T-cell (primary cell): ENCODE measurements at places on chromosomes 5 and 9.

DNA sequence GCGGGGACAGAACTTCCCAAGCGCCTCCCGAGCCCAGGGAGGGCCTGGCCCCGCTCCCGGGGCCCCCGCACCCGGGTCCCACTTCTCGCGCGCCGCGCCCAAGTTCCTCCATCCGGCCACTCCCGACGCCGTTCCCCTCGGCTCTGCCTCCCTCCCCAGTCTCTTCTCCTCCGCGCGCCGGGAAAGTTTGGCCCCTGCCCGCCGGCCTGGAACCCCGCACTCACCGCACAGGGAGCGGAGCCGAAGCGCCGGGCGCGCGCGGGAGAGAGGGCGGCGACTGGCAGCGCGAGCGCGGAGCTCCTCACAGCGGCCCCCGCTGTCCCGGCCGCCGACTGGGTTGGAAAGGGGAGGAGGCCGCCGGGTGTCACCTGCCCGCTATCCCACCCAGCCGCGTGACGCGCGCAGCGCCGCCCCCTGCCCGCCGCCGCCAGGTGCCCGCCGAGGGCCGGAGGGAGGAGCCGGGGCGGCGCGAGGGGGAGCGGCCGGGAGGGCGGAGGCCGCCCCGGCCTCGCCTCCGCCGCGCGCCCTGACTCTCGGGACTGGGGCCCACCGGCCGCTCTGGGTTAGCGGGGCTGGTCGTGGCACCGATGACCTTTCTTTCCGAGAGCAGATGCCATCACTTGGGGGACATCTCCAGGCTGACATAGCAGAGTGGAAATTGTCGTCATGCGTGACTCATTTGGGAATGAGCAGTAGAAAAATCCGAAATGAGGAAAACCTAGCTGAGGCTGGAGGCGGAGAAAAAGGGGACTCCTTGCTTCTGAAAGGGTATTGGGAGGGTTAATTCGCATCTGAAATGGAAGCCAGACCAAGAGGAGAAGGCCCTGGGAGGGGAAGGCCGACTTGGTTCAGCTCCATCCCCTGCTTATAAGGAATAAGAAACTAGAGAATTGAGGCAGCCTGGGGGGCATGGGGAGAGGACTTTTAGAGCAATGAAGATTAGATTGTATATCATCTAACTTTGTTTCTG, at the start of gene ELOVL7:
Gene ELOVL7 (minus strand): TSS at position 334 of the 970 bp plus-strand sequence. CDS start 56,872 bp downstream, outside the sequence.
- no peak for DNase-seq

DNA sequence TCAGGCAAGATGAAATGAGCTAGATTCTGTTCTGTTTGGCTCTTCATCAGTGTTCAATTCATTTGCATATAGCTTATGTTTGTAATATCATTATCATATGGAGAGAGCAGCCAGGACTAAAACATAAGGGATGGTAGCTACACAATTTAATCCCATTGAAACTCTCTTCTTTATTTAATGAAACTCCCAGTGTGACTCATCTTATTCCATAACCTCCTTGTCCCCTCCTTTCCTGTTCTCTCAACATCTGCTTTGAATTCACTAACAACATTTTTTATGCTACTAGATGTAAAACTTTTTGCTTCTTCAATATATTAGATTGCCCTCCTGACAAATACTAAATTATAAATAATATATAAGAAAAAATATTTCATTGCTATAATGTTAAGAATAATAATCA, 1823.4 kb downstream of the MAT2B start:
- DNase-seq = no peak

GRCh38 chr9:135901031-135901758, 6.2 kb downstream of the CAMSAP1 start:
- DNase-seq = no peak

DNA sequence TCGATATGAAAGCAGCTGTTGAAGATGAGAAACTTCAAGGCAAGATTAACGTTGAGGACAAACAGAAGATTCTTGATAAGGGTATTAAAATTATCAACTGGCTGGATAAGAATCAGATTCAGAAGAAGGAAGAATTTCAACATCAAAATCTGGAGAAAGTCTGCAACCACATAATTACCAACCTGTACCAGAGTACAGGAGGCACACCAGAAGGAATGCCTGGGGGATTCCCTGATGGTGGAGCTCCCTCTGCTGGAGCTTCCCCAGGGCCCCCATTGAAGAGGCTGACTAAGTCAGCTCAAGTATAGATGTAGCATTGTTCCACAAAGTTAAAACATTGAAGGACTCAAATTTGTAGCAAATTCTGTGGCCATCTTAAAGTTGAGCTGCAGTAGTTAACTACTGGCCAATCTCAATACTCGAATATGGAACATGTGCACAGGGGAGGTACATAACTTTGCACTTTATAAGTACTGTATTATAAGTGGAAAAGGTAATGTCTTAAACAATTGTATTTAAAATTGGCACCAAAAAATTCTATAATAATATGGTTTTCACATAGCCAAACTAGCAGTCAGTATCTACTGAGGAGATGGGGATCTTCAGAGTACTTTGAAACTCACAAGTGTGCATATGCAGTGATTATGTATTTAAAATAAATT, 237.5 kb downstream of the CHSY3 start:
- no peak for DNase-seq

GRCh38 chr9:69671879-69672595, at the start of gene APBA1:
APBA1 (minus strand) TSS chr9:69672371.
- DNase-seq = peak; percentile 35

DNA sequence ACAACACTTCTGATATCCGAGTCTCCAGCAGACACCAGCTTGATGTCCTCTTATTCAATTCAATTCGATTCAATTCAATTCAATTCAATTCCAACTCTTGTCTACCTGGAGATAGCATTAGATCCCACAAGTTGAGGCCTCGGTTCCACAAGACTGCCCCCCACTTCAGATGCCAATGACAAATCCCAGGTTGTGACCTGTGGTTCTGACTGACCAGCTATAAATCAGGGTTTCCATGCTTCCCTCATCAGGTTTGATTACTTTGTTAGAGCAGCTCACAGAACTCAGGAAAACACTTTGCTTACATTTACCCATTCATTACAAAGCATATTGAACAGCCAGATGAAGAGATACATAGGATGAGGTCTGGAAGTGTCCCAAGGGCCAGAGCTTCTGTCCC, 82.6 kb downstream of the ALDH7A1 start:
- DNase-seq = no peak

DNA sequence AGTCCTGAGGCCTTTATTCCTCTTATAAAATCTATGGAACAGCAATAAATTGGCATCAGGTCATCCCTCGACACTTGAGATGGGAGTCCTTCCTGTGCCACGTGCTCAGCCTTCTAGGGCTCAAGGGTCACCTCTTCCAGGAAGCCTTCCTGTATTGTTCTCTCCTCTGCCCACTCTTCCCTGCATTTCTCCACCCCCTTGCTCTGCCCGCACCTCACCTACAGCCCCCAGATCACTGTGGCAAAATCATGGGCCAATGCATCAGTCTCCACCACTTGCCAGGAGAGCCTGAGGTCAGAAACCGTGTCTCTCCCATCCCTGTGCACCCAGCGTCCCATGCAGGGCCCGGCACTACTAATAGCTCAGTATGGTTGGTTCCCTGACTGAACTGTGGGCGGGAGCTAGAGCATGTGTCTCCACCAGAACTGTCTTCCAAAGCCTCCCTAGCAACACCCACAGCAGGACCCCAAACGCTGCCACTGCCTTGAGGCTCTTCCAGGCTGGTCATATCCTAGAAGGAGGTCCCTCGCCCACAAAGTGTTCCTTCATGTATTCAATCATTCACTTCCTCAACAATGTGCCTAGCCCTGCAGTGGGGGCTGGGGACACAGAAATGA, 13.5 kb downstream of the DUSP1 start:
- no peak for DNase-seq

DNA sequence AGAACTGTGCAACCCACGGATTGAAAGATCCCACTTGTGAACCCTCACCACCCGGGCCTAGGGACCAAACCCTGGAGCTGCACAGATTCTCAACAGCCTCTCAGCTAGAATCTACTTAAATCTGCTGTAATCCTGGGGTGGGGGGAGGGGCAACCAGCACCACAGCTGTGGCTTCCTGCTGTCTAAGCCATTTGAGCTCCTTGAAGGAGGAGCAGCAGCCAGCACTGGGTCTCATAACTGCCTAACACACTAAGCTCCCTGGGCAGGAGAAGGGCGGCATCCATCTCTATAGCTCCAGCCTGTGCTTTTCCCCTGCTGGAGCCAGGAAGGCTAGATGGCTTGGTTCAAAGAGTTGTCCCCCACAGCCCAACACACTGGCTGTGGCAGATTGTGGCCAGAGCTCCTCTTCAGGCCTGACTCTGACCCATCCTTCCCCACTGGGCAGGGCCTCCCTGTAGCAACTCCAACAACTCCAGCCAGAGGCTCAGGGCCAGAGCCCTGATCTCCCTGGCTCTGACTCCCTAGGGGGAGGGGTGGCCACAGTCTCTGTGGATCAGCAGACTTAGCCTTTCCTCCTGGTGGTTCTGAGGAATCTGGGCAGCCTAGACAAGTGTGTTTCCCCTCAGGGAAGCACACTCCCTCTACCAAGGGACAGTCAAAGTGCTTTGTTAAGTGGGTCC, 72.0 kb upstream of the C9orf72 start:
- no peak for DNase-seq

DNA sequence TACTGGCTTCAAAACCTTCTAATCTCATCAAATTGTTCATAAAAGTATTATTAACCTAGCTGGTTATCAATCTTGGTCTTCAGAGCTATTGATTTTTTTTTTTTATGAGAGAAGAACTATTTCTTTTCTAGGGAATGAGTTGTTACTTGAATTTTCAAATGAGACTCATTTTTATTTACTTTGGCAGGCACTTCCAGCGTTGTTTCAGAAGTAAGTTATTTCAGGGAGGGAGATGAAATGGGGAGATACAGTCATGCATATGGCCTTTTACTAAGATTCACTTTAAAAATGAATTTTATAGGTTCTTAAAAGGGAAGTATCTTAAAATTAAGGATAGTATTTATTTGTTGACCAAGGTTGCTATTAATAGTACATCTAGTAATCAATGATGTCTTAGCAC, 129.6 kb downstream of the IZUMO3 start:
- DNase-seq = no peak

- no peak for DNase-seq
Observed at GRCh38 chr9:127444921-127445850, 6.0 kb downstream of the RPL12 start.

DNA sequence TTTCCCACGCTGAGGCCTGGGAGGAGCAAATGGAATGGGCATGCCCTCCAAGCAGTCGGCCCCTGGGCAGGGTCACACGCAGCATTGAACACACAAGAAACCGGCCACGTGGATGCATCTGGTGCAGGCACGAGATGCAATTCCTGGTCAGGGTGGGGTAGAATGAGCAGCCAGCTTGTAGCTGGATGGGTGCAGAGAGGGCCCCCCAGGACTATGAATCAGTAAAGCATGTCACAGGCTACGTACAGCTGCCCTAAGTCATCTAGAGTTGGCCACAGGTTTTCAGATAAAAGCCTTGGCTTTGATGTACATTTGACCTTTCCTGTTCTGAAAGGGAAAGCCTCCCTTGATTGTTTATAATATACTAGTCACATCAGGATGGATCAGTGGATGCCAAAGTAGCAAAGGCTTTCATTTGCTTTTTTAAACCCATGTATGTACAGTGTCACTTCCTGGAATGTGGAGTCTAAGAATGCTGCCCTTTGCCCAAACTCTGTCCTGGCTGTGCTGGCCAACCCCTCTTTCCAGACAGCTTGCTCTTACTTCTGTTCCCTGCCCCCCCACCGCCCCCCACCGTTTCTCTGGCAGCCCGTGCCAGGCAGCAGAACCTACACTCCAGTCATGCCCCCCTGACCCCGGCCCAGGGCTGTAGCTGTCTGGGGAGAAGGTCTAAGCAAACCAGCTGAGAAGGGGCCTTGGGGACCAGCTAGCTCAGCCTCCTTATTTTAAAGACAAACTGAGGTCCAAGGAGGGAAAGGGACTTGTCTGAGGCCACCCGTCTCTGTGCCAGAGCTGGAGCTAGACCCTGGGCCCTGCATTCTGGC, 169.2 kb downstream of the HSPA4 start:
- no peak for DNase-seq

DNA sequence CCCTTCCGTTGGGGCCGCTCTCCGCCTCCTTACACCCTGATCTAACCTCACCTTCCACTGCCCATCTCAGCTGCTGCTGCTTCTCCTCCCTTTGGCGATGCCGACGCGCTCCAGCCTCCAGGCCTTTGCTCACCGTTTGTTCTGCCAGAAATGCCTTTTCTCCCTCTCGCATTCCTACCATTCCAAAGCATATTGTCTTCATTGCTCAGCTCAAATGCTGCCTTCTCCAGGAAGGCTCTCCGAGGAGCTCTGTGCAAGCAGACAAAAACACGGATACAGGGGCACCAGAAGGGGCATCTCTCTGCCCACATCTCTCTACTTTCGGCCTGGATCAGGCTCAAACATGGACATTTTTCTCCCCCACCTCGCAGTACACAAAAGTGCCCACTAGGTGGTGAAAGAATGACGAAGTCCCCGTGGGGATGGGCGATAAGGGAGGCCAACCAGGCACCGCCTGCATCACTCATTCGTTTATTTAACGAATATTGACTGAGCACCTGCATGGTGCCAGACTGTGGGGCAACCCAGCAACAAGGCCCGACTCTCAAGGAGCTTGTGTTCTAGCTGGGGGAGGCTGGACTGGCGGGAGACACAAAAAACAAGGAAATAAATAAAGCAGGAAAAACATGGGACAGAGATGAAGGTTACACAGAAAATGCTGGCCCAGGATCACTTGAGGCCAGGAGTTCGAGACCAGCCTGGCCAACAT, 7.3 kb upstream of the GRHPR start:
- DNase-seq = peak; percentile 56

DNA sequence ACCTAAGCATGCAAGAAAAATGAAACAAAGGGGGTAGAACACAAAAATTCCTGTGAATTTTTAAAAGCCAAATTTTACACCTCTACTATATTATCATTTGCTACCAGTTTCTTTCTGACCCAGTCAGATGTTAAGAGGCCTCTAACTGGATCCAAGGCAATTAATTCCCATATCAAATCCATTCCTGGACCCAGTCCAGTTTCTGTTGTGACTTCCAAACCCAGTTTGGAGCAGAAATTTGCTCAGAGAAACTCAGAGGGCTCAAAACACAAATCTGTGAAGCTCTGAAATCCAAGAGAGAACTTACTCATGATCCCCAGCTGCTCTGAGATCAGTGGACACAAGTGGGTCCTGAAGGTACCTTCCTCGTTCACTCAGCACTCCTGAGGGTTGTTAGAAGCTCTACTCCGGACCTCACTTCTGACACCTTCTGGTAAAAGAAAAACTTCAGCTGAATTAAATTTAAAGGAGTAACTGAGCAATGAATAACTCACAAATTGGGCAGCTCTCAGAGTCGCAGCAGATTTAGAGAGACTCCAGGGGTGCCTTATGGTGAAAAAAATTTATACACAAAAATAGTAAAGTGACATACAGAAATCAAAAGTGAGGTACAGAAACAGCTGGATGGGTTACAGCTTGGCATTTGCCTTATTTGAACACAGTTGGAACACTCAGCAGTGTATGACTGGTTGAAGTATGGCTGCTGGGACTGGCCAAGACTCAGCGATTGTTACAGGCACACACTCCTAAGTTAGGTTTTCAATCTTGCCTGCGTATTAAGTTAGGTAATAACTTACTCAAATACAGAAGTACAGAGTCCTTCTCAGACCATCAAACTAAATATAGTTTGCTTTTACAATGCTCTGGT, 32.4 kb downstream of the INSL4 start:
- DNase-seq = no peak

- no peak for DNase-seq
Observed at GRCh38 chr5:107135391-107135790, 535.3 kb downstream of the EFNA5 start.

- no peak for DNase-seq
Observed at GRCh38 chr9:4442806-4443205, 47.5 kb upstream of the SLC1A1 start.

- DNase-seq = no peak
Observed at GRCh38 chr9:93952784-93953495, 2.2 kb downstream of the BARX1 start.
